Stimulated activated CD8-positive, alpha-beta memory T cell treated with anti-CD3 and anti-CD28 coated beads, Interleukin-4, amount 100 ng/mL, for 24 hours (primary cell): ENCODE measurements at places on chromosomes 11 and 22.

- DNase-seq: peak; percentile 14
These were observed 154.6 kb downstream of the MAML2 start for GRCh38 chr11:96188243-96189006.

- no peak for DNase-seq
These were observed 126.0 kb downstream of the SYN3 start for GRCh38 chr22:32932176-32932575.

DNA sequence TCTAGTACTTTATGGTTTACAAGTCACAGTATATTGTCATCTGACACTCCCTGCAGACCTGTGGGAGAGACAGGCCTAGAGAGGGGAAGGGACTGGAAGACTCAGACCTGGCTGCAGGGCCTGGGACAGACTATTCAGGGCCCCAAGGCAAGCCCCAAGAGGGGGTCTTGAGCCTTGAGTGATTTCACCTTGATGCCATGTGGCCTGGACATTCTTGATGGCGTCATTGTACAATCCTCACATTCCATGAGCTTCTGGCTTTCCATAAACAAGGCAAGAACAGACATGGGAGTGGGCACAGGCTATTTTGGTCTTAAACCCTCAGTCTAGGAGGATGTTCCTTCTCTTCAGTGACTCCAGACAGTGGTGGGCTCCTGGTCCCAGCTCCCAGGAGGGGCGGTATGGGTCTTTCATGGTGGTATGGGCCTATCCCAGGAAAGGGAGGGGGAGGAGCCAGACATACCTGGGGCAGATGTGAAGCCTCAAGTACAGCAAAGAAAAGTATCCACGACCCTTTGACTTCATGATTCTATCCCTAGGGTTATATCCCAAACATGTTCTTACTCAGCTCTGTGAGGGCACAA is 1.8 kb upstream of the TBC1D10A start:
- DNase-seq: no peak

DNA sequence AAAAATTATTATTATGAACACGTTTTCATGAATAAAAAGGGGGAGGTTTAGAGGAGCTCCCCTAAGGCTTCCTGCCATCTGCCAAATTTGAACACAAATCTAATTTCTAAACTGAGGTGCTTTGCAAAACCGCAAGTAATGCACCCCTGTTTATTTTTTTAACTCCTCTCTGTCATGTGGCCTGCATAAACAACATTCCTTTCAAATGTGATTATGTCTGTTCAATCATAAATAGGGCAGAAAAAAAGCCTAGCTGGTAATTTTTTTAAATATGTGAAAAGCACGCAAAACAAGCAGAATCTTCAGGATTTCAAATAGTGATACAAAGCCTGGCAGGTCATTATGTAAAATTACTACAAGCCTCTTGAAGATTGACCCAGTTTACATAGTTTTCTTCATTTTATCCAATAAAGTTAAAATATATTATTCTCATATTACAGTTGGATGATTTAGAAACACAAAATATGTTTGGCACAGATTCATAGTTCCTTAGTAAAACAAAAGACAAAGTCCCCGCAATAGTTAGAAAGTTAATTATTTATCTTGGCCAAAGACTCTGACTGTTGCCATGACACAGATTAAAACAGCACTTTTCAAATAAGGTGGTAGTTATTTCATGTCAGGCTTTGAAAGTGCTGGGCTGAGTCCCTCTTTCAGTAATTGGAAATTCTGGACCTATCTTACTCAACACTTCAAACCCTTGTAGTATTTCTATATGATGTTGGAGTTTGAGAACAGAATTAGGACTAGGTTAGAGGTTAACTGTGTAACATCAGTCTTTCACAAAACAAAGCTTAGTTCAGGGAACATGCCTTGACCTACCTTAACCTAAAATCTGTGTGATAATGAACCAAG is 200.3 kb upstream of the MPPED2 start:
- DNase-seq: no peak

- no peak for DNase-seq
These were observed 1631.4 kb upstream of the TENM4 start for GRCh38 chr11:81072273-81072672.

- DNase-seq: no peak
These were observed 75.0 kb upstream of the SHANK2 start for GRCh38 chr11:71327156-71328085.
